ENCODE measurements at places on chromosomes 2 and 18. TPM values are rescaled to one million over a fixed set of nuclear protein-coding genes. Genes with fewer than 3 reads are reported as not detected.

Gene ACMSD
- not detected for total RNA-seq

Gene RNF125
- total RNA-seq, result 9.4 TPM

Gene CRYGC
- not detected for total RNA-seq

Gene FOXI3
- not detected for total RNA-seq

Gene PLGLB1
- 2.1 TPM for total RNA-seq

Gene DHRS9
- 2.1 TPM for total RNA-seq

Gene SOCS6
- total RNA-seq, result 17.7 TPM

Gene RNF144A
- 16.2 TPM for total RNA-seq

Gene ASB18
- total RNA-seq, result 3.1 TPM

Gene AMER3
- total RNA-seq, result not detected

Gene AQP12A
- not detected for total RNA-seq

Gene DES
- 3,588 TPM for total RNA-seq

Gene DCC
- total RNA-seq, result under 0.01 TPM

Gene ZAP70
- 3.1 TPM for total RNA-seq

Gene CYP27A1
- total RNA-seq, result 17.7 TPM

Gene EFR3B
- 4.7 TPM for total RNA-seq

Gene HAAO
- 4.2 TPM for total RNA-seq

Gene GLI2
- total RNA-seq, result 3.1 TPM

Gene MC4R
- total RNA-seq, result 0.52 TPM

Gene RTKN
- 26.6 TPM for total RNA-seq

Gene RGPD3
- total RNA-seq, result 0.52 TPM

Gene CHCHD5
- 10.4 TPM for total RNA-seq

Gene MC2R
- total RNA-seq, result not detected

Gene FEV
- not detected for total RNA-seq

Gene CNTNAP5
- total RNA-seq, result not detected

Gene CHRNG
- total RNA-seq, result 35.5 TPM

Gene CRYGD
- total RNA-seq, result not detected

Gene CXCR2
- under 0.01 TPM for total RNA-seq

Gene RBM44
- 2.1 TPM for total RNA-seq

Gene IL36A
- not detected for total RNA-seq
